ENCODE measurements at places on chromosomes 1 and 21.
A peak's percentile ranks its signal among the peaks of the same experiment; 100 is the strongest.

GRCh38 chr21:41916888-41917433 lies 36.9 kb downstream of the C2CD2 start:
- DNase-seq: no peak

GRCh38 chr1:201964261-201964660 lies 9.0 kb downstream of the TIMM17A start:
- no peak for DNase-seq

GRCh38 chr1:203172184-203173010 lies 3.2 kb downstream of the MYBPH start:
- DNase-seq: peak; percentile 13

GRCh38 chr1:210558302-210558701 lies 229.6 kb downstream of the HHAT start:
- no peak for DNase-seq

DNA sequence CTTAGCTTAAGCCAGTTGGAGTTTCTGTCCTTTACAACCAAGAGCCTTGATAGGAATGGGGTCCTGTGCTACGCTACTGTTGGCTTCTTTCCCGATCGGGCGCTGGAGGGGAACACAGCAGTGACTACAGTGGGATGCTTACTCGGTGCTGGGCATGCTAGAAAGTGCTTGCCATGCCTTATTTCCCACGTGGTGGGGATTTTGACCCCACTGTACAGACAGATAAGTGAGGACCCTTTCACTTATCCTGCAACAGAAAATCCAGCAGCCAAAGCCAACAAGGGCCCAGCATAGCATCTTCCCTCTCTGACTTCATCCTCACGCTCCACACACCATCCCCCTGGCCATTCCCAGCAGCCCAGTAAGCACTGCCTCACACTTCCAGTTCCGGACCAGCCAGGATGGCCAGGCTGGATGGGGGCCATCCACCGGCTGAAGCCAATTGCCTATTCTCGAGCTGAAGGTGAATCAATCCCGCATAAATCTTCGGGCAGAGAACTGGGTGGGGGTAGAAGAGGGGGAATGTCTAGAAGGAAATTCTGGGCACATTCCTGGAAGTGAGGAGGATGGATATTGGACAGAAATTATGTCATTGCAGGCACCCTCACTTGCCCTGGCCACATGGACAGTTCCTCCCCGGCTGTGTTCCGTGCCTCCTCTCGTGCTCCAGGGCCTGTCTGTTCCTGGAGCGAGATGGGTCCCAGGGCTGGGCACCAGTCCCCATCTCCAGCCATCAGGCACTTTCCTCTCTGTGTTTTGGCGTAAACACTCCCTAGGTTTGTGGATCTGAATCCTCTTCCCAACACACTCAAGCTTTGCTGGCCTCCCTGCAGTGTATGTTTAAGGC lies 2.0 kb upstream of the ABCG1 start:
- no peak for DNase-seq

DNA sequence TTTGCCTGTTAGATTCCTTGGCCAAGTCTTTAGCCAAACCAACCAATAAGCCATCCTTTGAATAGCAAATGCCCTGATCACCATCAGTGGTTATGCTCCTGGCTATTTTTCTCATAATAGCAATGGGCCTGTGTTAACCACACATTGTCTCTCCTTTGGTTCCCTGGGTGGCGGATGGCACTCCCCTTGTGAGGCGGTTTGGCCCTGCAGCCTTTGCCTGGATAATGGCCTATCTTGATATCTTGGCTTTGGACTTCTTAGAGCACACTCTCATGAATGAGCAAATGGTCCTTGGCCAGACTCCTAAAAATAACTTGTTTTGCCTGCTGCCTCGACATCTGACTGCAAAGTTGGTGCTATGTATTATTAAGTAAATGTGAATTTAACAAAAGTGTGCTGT lies 22.4 kb upstream of the ZBTB18 start:
- DNase-seq: no peak

GRCh38 chr1:224631462-224632115 lies 15.5 kb downstream of the CNIH3 start:
- no peak for DNase-seq
